ENCODE measurements at places on chromosomes 7 and 10.

DNA sequence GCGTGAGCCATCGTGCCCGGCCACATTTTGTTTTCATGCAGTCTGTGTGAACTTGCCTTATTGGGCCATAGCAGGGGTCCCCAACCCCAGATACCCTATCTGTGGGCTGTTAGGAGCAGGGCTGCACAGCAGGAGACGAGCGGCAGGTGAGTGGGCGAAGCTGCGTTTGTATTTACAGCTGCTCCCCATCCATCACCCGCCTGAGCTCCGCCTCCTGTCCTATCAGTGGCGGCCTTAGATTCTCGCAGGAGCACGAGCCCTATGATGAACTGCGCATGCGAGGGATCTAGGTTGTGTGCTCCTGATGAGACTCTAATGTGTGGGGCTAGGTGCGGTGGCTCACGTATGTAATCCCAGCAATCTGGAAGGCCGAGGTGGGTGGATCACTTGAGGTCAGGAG, 293.9 kb downstream of the CAMK1D start:
- no peak for DNase-seq

- DNase-seq, result no peak
Observed at GRCh38 chr7:5466551-5466950, 42.9 kb upstream of the TNRC18 start.

DNA sequence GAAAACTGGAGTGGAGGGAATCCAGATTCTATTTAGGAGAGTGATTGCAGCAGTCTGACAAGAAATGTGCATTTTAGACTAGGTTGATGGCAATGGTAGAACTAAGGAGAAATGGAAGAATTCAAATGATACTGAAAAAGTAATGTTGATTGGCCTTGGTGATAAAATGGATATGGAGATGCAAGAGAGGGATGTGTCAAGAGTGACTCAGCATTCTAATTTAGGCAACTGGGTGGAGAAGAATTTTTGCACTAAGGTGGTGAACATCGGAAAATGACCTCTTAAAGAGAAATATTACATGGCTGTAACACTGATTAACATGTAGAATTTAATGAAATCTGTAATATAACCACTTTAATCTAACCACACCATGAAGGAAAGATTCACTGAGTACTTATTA, 806.5 kb downstream of the PHTF2 start:
- DNase-seq, result no peak

GRCh38 chr10:114868870-114869519, 47.4 kb downstream of the FHIP2A start:
- no peak for DNase-seq

DNA sequence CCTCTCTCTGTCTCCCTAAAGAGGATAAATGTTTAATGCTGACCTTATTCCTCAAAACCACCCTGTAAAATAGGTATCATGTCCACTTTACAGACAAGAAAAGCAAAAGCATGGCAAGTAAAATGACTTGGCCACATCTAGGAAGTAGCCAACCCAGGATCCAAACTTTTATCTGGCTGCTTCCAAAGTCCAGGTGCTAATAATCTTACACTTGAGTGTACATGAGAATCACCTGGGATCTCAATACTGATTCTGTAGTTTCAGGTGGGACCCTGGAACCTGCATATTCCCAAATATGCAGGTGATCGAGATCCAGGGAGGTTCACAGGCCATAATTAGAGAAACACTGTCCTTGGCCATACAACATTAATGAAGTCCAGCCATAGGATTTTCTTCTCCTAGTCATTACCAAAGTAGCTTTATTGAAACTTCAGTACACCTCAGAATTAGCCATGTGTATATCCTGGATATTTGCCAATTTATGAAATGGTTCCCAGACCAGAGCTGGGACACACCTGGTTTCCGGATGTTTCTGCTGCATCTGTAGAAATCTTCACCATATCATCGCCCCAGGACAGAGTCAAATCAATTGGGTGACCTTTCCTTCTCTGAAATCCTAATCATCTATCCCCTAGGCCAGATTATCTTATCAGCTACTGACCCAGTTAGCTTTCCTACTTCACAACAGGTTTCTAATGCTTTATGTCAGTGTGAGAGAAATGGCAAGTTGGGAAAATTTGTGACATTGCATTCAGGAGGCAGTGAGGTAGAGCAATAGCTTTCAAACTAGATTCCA, 119.1 kb upstream of the KMT2E start:
- DNase-seq, result no peak

- DNase-seq, result no peak
Observed at GRCh38 chr10:68992636-68993440, 4.2 kb downstream of the KIFBP start.

GRCh38 chr10:9786101-9786500, 1231.6 kb upstream of the CELF2 start:
- no peak for DNase-seq

Data from HTR-8/SVneo (cell line).